Femur (tissue), 1 donor: ENCODE measurements at places on chromosomes 1 and 21.

- DNase-seq: no peak
Observed at GRCh38 chr1:51058858-51059257, 43.2 kb upstream of the C1orf185 start.

GRCh38 chr1:221392453-221392852, 349.4 kb downstream of the DUSP10 start:
- no peak for DNase-seq

- DNase-seq: no peak
Observed at GRCh38 chr1:99279525-99279924, 15.2 kb downstream of the PLPPR4 start.

DNA sequence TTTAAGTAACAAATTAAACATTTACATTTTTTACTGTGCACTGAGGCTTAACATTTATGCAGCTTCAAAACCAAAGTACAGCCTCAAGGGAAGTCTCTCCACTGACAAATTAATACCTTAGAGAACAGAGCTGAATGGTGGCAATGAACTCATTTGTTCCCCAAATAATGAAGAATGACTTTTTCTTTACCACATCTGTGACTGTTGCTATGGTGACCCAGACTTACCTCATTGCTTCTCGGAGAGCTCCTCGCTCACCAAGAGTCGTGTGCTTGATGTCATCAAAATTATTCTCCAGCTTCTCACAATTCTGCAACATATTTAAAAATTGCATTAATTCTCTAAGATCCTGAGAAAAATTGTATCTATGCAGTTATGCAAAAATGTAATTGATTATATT, 92.9 kb downstream of the DPYD start:
- no peak for DNase-seq

DNA sequence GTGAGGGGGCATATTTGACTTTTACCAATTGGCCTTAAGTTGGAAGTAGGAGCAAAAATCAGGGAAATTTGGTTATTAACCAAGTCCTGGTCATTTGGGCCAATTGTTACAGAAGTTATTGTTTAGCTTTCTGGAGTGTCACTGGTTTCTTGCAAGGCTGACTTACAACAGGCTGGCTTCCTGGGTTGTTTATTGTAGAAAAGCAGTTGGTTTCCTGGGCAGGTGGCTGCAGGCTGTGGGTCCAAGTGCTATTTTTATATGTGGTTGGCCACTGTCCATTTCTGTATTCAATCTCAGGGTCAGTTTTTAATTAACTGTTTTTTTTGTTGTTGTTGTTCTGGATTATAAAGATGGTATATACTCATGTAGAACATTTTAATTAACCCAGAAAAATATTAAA, 174.1 kb downstream of the KCNJ6 start:
- no peak for DNase-seq

DNA sequence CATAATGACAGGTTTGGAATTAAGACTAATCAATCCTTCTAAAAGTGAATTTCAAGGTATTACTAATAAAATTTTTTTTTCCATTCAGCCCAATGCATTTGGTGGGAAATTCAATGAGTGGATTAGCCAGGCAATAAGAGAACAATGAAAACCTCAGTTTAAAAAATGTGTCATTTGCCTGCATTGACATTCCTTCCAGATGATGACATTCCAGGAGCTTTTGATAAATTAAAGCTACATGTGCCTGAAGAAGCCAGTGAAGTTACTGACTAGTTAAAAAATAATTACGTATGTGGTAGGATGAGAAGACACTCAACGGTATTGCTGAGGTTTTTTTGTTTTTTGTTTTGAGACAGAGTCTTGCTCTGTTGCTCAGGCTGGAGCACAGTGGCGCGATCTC, 37.9 kb upstream of the RC3H1 start:
- DNase-seq: no peak

- DNase-seq: no peak
Observed at GRCh38 chr1:162151900-162152829, 82.7 kb downstream of the NOS1AP start.

- no peak for DNase-seq
Observed at GRCh38 chr1:168714012-168714411, 15.0 kb downstream of the DPT start.

GRCh38 chr1:157363660-157364140, 188.6 kb downstream of the FCRL5 start:
- DNase-seq: peak; percentile 32

DNA sequence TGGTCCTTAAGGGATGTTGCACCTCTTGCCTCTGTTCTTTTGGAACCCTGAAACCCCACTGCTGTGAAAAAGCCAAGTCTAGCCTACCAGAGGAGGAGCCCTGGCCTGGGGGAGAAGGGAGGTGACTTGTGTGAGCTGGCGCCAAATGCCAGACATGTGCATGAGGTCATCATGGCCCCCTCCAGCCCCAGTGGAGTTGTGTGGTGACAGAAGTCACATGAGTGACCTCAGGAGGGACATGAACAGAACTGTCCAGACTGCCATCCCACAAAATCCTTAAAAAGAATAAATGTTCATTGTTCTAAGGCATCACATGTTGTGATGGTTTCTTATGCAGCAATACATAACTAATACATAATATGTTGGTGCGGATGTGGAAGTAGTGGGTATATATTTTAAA, 10.8 kb downstream of the HHAT start:
- DNase-seq: no peak

DNA sequence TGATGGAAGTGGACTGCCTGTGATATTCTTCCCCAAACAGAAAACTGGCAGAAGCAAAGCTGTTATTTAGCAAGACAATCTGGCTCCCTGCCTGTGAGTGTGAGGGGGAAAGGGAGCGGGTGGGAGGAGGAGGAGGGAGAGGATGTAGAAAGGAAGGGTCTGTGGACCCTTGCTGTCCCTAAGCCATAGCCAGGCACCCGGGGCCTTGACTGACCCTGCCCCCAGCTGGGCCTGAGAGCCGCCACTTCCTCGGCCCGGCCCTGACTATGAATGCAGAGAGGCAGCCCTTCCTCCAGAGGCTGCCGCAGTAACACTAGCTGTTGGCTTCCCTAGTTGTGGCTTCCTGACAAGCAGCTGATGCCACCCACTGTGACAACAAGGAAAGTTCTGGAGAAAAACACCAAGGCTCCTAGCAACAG, 13.9 kb downstream of the PLA2G2F start:
- peak; percentile 43 for DNase-seq
